AG09319 (cell line): ENCODE measurements at places on chromosomes 1 and 21.

DNA sequence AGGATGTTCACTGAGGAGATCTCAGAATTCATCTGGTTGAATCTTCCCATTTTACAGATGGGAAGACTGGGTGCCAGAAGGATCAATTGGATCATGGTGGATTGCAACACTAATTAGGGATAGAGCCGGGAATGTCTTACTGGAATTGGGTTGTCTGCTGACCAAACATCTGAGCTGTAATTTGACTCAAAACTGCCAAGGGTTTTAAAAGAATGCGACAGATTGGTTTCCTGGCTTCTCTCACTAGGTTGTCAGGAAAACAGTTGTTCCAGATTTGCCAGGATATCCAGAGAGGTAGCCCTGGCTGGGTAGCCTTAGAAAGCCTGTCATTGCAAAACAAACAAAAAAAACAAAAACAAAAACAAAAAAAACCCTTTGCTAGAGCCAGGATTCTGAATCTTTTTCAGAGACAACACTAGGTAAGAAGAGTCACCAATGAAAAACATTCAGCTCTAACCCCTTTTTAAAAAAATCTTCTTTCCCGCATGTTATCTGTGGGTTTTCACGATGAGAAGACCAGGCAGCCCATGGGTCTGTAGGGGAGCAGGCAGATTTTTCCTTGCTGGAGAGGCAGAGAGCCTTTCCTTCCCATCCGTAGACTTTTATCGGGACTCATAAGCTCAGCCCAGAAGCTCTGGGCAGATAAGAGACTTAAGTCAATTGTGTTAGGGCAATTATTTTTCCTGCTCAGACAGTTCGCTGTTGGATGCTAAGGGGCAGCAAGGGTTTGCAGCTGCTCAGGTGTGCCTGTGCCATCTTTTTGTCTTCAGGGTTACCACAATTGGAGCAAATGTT lies 418.9 kb downstream of the PRDM2 start:
- DNase-seq, result no peak

DNA sequence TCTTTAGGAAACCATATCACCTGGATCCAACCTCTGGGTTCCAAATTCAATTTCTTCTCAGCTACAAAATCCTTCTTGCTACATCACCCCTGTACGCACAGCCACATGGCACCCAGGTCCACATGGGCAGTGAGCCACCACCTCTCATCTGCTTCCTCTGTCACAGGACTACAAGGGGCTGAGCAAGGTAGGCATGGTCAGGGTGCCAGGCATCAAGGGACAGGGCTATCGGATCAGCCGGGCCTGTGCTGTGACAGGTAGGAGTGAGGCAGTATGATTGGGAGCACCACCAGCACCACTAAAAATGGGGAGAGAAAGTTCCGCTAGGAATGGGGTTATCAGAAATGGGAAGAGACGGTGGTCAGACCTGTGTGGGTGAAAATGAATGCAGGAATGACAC lies 29.4 kb downstream of the S100A6 start:
- no peak for DNase-seq

- DNase-seq, result no peak
These were observed 110.0 kb upstream of the COL11A1 start for GRCh38 chr1:103218369-103218768.

- DNase-seq, result no peak
These were observed 996 bp upstream of the SH3BGRL3 start for GRCh38 chr1:26278724-26279455.

DNA sequence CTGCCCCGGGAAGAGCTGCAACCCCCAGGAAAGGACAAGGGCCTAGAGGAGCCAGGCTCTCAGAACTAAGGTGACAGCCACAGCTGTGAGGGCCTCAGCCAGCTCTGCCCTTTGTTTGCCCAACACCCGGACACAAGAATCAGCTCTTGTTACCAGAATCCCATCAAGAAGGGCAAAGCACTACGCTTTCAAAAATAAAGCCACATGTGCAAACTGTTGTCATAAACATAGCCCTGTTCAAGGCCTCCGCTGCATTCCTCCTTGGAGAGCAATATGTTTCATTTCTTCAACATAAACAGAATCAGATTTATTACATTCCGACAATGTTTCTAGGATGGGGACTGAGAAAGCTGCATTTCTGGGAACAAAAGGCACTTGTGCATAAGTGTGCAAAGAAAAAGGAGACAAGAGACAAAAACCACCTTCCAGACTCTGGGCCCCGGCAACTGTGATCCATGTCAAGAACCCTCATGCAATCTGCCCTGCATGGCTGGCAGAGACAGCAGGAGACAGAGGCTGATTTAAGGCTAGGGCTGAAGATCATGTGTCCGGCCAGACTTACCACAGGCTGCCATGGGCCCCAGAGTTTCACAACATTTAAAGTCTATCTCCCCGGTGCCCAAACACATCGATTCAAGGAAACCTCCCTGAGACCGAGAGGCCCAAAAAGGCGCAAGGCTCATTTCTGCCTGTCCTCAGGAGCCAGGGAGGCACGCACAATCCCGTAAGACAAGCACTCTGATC lies 71.0 kb downstream of the SSBP3 start:
- peak; percentile 80 for DNase-seq

GRCh38 chr1:16184557-16185303 lies 27.7 kb downstream of the ARHGEF19 start:
- no peak for DNase-seq

DNA sequence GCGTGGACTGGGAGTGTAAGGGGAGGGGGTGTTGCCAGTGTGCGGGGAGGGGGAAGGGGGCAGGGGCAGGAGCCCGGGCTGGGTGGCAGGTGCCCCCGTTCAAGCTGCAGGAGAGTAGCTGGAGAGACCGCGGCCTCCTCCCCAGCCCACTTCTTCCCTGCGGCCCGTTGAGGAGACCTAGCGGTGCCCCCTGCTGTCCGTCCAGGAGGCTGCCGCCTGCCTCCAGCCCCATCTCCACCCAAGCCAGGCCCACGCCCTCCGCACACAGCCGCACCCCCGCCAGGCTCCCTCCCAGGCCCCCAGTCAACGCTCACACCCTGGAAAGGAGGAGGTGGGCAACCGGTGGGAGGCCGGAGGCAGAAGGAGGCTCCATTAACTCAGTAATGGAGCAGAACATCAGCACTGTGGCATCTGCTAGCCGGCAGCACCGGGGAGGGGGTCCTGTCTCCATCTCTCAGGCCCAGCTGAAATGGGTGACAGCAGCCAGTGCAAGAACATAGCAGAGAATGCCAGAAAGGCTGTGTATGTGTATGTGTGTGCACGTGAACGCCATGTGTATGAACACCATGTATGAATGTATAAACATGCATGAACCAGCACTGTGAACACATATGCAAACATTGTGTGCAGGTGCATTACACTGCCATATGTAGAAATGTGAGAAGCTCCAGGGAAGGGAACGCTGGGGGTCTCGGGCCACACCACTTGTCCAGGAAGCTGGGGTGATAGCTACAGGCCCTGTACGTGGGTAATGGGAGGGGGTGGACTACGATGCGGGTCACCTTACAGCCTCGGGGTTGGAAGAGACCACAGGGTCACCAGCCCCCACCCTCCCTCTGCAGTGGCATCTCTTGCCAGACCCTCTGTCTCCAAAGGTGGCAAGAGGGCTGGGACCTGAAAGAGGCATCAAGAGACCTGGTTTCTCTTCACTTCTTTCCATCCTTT lies 84.6 kb downstream of the SYT2 start:
- no peak for DNase-seq

DNA sequence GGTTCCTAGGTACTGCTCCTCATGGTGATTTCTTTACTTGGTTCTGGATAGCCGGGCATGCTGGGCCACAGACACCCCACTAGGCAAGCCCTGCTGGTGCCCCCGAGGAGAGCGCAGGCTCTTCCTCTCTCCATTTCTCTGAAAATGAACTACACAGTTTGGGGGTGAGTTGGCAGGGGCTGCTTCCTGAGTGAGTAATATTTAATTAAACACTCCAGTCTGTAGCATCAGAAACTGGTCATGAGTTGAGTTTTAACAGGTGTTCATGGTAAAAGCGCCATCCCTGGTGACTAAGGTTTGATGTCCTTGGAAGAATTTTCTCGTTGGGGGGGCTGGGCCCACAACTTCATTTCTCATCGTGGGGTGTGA lies 1.7 kb downstream of the SPSB1 start:
- DNase-seq, result no peak

GRCh38 chr1:94092210-94092613 lies 28.7 kb downstream of the ABCA4 start:
- DNase-seq, result no peak

GRCh38 chr1:103160281-103160680 lies 52.0 kb upstream of the COL11A1 start:
- no peak for DNase-seq

DNA sequence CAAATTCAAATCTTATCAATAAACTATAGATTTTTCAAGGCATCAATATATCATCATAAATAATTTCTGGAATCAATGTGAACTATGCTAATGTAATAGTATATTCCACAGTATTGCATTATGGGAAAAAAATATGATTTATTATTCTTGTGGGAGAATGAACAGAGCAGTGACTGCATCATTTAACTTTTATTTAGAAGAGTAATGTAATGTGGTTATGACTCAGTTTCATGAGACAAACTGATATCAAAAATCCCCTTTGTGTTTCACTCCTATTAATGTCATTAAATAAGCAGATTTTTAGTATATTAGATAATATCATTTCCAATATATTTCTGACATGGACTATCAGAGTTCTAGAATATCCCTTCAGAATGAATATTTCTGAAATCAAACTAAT lies 187.6 kb downstream of the LRRC40 start:
- DNase-seq, result no peak

- no peak for DNase-seq
These were observed 307.8 kb upstream of the USP24 start for GRCh38 chr1:55522982-55523381.

DNA sequence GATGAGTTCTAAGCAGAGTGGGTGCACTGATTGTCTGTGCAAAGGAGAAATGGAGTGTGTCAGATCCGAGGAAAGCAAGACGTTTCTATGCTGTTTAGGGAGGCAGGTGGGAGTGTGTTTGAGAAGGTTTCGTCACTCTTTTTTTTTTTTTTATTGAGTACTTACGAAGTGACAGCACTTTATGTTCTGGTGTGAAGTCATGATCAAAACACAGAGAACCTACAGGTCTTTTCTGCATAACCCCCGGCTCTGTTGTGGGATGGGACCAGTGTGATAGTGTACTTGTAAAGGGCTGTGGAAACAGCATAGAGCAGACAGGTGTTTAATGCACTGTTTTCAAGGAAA lies 26.7 kb downstream of the MIA3 start:
- DNase-seq, result no peak

DNA sequence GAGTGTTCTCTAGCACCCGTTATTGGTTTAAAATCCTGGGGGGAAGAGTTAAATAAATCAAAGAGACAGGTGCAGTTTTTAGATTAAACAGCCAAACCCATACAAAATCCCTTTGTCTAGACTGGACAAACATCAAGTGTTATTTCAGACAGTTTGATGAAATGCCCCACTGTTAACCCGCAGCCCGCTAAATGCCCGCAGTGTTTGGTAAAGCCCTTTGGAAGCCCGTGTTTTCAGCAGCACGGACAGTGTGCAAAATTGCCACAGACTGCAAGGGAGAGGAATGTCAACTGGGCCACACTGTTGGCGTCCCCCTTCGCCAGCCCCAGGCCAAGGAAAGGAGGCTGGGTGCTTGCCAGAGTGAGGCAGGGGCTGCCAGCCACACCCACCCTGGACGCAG lies 26.6 kb downstream of the AJAP1 start:
- no peak for DNase-seq

GRCh38 chr1:78355656-78356055 lies 135.1 kb upstream of the PTGFR start:
- no peak for DNase-seq

GRCh38 chr1:210477328-210477924 lies 148.7 kb downstream of the HHAT start:
- DNase-seq, result no peak

DNA sequence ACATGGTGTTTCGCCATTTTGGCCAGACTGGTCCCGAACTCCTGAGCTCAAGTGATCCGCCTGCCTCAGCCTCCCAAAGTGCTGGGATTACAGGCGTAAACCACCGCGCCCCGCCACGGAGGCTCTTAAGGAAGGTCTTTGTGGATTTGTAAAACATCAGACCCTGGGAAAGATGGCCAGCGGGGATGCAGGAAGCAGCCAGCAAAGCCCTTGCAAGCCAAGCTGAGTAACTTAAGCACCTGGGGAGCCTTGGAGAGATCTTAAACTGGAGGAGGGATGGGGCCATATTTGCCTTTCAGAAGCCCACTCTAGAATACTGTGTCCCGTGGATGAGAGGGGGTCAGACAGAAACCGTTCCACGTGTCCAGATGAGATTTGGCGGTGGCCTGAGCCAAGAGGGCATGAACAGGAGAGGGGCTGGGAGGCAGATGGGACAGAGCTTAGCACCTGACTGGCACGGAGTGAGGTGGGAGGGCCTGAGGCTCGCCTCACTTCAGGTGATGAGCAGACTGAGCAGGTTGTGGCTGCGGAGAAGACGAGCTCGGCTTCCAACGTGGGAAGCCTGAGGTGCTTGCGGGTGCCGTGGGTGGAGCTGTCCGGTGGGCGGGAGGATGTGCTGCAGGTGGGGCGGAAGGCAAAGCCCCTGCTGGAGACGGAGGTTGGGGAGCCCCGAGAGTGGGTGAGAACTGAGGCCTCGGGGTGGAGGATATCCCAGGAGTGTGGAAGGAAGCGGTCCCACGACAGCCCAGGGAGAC lies 11.7 kb downstream of the C1orf216 start:
- DNase-seq, result no peak

DNA sequence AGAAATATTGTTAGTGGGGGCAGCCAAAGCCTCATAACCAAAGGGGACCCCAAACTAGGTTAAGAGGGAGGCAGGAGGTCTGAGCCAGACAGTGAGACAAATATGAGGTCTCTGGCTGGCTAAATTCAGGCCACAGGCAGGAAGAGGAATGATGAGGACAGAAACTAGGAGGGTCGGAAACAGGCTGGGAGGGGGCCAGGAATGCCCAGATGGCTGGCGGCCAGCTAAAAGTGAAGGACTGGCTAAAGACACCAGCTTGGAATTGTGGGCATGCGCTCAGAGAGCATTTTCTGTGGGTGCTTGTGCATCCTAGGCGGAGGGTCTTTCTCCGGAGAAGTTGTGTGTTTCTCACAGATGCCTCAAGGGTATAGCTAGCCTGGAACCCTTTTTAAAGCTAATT lies 77.0 kb downstream of the PGM1 start:
- no peak for DNase-seq

- no peak for DNase-seq
These were observed 445.9 kb downstream of the SETD4 start for GRCh38 chr21:35614396-35614921.

DNA sequence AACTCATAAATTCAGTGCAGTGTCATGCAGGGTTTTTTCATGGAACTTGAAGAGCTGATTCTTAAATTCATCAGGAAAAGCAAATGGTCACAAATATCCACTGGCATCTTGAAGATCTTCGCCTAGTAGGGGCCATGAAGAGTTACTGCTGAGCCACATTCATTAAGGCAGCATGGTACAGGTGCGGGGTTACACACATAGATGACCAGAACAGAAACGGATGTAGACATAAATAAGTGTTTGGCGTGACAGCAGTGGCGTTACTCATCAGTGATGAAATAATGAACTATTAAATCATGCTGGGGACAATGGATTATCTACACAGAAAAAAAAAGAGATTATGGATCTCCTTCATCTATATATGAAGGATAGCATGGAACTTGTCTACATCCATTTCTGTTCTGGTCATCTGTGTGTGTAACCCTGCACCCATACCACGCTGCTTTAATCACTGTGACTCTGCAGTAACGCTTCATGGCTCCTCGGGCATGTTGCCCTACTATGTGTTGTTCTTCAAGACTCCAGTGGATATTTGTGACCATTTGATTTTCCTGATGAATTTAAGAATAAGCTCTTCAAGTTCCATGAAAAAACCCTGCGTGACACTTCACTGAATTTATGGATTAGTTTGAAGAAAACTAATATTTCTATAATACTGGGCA lies 161.3 kb downstream of the GALNT2 start:
- DNase-seq, result no peak
